ENCODE measurements at places on chromosomes 2 and 18. TPM values are rescaled to one million over a fixed set of nuclear protein-coding genes. Genes with fewer than 3 reads are reported as not detected.

GRCh38 chr2:24675338-24675737 lies 117.9 kb downstream of the PTRHD1 start:
- no peaks in the 10 kb centered on the region for H3K4me1 ChIP-seq
- H3K36me3 ChIP-seq, result no peaks in the 10 kb centered on the region
- peak; percentile 47 for DNase-seq
- no peaks in the 10 kb centered on the region for H3K27me3 ChIP-seq
- H3K27ac ChIP-seq, result no peak overlapping the region

Gene MOCOS
- total RNA-seq, result 0.85 TPM

- H3K27ac ChIP-seq, result no peak overlapping the region
- no peaks in the 10 kb centered on the region for H3K4me1 ChIP-seq
- no peaks in the 10 kb centered on the region for H3K36me3 ChIP-seq
- DNase-seq, result no peak
- no peak overlapping the region for H3K4me3 ChIP-seq
Measured at GRCh38 chr2:68280796-68281195, 28.5 kb upstream of the PPP3R1 start.

GRCh38 chr18:59994357-59994756 lies 94.6 kb downstream of the PMAIP1 start:
- no peak overlapping the region for H3K4me3 ChIP-seq
- no peak for DNase-seq
- no peaks in the 10 kb centered on the region for H3K27me3 ChIP-seq
- no peaks in the 10 kb centered on the region for H3K36me3 ChIP-seq
- H3K4me1 ChIP-seq, result no peaks in the 10 kb centered on the region

Gene CHRND
- total RNA-seq, result not detected

- no peak overlapping the region for H3K4me3 ChIP-seq
- no peaks in the 10 kb centered on the region for H3K27me3 ChIP-seq
- H3K4me1 ChIP-seq, result no peaks in the 10 kb centered on the region
- no peak for DNase-seq
Measured at GRCh38 chr2:106960683-106961161, 74.8 kb upstream of the ST6GAL2 start.

Gene LYG2
- not detected for total RNA-seq
